ENCODE measurements at places on chromosomes 13 and 19.

DNA sequence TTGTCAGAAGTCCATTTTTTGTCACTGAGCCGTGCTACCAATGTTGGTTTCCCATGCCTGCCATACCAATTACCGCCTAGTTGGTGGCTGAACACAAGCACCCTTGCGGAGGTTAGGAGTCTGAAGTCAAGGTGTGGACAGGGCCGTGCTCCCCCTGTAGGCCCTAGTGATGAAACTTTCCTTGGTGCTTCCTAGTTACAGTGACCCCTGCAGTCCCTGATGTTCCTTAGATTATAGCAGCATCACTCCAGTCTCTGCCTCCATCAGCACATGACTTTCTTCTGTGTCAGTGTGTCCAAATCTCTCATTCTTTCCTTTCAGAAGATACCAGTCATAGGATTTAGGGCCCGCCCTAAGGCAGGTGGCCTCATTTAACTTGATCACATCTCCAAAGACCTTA lies 99.0 kb downstream of the MYO16 start:
- no peak for DNase-seq

- no peak for DNase-seq
Observed at GRCh38 chr19:43564800-43565199, 10.5 kb downstream of the XRCC1 start.

GRCh38 chr19:13574933-13575332 lies 68.7 kb upstream of the CACNA1A start:
- no peak for DNase-seq

GRCh38 chr13:88592105-88592504 lies 920.9 kb downstream of the SLITRK5 start:
- no peak for DNase-seq

- no peak for DNase-seq
Observed at GRCh38 chr13:46617229-46617721, 64.3 kb downstream of the LRCH1 start.

GRCh38 chr13:38494445-38494844 lies 144.8 kb downstream of the UFM1 start:
- no peak for DNase-seq

DNA sequence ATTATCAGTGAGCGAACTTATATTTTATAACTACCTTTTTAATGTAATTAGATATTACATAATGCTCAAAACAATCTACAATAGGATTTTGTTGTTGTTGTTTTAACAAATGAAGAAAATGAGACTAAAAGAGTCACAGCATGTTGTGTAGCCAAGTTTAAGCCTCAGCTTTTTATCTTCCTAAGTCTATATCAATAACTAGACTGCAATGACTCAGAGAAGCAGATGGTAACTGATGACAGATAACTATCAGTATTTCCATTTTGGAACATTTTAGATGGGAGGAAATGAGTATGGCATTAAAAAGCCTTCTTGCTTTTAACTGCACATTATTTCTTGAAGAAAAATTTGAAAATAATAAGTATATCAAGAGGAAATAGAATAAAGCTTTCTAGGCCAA lies 825.2 kb downstream of the SLITRK1 start:
- no peak for DNase-seq

DNA sequence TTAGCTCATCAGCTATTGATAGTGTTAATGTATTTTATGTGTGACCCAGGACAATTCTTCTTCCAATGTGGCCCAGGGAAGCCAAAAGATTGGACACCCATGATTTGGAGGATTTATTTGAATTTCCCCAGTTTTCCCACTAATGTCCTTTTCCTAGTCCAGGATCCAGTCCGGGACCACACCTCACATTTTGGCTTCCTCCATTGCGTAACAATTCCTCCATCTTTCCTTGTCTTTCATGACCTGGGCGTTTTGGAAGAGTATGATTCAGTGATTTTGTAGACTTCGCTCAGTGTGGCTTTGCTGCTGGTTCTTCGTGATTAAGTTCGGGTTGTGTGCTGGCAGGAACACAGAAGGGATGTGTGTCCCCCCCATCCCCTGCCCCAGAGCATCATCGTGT lies 3.3 kb upstream of the ATP4A start:
- DNase-seq = no peak

Data from GM12864 (cell line).